ENCODE measurements at places on chromosomes 16 and 17.

GRCh38 chr17:81512562-81513371 is at the start of gene ACTG1:
Gene ACTG1 (minus strand): TSS chr17:81512799. CDS start chr17:81512354, 445 bp downstream.
- peak; percentile 82 for DNase-seq

- no peak for DNase-seq
Measured at GRCh38 chr17:78965491-78965924, 14.2 kb downstream of the LGALS3BP start.

- no peak for DNase-seq
Measured at GRCh38 chr16:29854520-29855100, 8.4 kb downstream of the CDIPT start.

- DNase-seq: no peak
Measured at GRCh38 chr17:4534928-4535666, 20.1 kb downstream of the MYBBP1A start.

DNA sequence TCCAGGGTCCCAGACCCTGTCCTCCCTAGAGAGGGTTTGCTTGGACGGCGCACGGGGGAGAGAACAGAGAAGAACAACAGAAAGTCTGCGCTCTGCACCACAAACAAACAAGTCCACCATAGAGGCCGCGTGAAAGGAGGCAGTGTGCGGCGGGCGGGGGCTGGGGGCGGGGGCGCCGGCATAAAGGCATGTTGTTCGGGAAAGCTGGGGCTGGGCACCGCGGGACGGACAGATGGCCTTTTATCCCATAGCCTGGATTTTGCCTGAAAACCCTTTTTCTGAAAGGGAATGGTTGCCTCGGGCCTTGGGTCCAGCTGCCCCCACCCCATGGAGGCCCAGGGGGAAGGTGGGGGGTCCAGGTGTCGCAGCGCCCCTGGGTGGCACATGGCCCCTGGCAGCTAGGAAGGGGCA is 26.0 kb downstream of the FA2H start:
- DNase-seq: no peak

DNA sequence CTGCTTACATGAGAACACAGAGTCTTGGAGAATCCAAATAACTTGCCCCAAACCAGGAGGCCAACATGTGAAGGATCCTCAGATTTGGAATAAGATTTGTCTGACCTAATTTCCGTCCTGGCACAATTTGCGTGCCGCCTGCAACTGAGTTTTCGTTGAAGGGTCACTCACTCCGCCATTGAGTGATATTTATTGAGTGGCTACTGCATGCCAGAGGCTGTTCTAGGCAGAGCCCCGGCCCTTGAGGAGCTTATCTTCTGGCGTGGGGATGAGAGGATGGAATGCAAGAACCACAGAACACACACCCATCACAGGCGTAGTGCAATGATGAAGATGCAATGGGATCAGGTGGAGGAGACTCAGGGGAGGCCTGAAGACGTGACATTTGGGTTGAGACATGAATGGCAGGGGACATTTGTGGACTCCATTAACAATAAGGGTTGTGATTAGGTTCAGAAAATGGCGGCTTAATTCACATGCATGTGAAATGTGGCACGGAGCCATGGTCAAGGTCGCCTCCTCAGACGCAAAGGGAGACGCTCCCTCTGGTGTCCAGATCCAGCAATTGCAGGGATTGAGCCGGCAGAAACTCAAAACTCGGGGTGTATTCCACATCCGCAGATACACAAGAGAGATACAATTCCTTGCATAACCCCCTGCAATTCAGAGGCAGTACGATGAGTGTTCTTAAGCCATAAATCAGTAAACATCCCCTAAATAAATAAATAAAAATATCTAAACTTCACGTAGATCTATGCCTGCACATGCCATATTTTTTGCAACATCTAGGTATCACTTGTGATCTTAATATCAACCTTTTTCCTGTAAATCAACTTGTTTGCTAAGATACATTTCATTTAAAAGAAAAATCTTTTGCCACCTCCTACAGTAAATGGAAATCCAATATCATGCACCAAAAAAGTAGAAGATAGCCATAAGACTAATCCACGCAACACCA is 57.9 kb upstream of the CACNG4 start:
- DNase-seq: peak; percentile 71

- no peak for DNase-seq
Measured at GRCh38 chr16:77905374-77905920, 116.9 kb upstream of the CLEC3A start.

DNA sequence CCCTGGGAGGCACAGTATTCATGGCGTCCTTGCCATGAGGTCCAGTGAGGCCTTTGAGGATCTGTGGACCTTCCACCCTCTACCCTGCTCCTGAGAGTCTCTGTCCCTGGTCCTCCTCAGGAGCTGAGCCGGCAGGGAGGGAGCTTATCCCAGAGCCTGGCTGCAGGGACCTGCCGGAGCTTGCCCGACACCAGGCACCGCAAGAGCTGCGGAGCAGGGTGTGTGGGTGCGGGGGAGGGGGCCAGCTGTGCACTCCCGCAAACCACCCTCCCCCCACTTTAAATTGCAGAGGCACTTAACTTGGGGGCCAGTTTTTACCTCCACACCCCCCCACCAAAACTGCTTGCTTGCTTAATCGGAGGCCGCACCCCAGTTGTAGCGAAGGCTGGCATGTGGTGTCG is 609 bp upstream of the ZNF750 start:
- no peak for DNase-seq

DNA sequence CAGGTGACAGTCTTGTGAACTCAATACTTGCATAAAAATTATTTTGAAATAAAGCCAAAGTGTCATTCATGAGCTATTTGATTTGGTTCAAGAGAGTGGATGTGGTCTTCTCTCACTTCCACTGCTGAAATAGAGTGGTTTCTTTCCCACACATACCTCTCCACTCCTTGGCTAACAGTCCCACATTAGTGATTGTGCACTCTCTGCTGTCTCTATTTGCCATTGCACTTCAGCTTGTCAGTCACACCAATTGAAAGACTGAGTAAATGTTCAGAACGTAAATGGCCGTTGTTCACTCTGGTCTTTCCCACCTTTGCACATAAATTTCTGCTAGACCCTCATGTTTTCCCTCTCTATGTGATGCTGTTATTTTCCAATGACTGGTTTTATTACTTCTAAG is 197.5 kb downstream of the FTO start:
- no peak for DNase-seq

- DNase-seq: no peak
Measured at GRCh38 chr16:54630284-54630967, 300.2 kb upstream of the IRX5 start.

GRCh38 chr17:76309461-76309860 is 1.4 kb upstream of the QRICH2 start:
- no peak for DNase-seq

All from NCI-H446 (cell line).